Transverse colon (tissue), 4 donors: ENCODE measurements at places on chromosomes 12 and 14.

- no peak for DNase-seq
These were observed 111.4 kb downstream of the EPS8 start for GRCh38 chr12:15677726-15678201.

DNA sequence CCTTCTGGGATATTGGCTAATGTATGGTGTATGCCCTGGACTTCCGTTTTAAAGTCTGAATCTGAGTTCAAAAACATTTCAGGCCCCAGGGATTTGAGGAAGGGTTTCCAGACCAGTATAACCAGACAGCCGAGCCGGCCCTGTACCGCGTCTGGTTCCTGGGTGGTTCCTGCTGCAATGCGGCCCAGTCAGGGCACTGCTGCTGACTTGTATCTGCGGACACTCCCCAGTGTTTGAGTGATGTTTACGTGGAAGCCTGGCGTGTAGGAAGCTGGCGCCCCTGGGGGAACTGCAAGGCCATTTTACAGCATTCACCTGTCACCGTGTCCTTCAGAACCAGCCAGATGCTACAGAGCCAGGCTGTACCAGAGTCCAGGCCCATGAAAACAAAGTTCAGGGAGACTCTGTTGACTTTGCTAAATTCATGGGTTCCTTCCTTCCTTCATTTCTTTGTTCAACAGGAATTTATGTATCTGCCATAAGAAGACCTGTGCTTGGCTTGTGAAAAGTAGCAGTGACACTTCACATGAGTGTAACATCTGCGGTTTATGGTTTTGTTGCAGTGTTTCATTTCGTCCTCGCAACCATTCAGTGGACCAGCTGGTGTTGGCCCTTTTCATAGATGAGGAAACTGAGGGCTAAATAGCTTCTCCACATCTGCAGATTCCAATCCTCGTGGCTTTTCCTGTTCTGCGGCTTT is 16.8 kb downstream of the EML1 start:
- no peak for DNase-seq

- peak; percentile 37 for DNase-seq
These were observed 52.4 kb downstream of the BRMS1L start for GRCh38 chr14:35878272-35879150.

DNA sequence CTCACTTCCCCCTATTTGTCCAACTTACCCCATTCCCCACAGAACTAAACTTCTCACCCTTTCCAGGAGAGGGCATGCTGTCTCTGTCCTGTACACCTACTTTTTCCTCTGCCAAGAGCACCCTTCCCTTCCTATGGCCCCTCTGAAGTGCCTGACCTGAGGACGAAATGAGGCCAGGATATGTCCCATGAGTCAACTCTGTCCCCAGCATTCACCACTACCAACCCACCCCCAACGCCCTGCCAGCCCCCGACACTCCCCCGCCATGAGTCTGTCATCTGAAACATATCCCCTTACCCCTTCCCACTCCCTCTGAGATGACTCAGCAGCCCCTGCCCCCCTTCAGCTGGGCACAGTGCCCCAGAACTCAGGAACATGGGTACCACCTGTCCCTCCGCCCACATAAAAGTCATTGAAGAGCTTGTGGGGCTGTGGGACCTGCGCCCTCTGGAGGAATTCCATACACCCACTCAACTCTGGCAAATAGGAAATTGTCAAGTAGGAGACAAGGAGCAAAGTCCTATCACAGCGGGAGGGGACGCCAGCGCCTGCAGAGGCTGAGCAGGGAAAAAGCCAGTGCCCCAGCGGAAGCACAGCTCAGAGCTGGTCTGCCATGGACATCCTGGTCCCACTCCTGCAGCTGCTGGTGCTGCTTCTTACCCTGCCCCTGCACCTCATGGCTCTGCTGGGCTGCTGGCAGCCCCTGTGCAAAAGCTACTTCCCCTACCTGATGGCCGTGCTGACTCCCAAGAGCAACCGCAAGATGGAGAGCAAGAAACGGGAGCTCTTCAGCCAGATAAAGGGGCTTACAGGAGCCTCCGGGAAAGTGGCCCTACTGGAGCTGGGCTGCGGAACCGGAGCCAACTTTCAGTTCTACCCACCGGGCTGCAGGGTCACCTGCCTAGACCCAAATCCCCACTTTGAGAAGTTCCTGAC is 26.3 kb downstream of the ITGA7 start:
- DNase-seq: peak; percentile 85

DNA sequence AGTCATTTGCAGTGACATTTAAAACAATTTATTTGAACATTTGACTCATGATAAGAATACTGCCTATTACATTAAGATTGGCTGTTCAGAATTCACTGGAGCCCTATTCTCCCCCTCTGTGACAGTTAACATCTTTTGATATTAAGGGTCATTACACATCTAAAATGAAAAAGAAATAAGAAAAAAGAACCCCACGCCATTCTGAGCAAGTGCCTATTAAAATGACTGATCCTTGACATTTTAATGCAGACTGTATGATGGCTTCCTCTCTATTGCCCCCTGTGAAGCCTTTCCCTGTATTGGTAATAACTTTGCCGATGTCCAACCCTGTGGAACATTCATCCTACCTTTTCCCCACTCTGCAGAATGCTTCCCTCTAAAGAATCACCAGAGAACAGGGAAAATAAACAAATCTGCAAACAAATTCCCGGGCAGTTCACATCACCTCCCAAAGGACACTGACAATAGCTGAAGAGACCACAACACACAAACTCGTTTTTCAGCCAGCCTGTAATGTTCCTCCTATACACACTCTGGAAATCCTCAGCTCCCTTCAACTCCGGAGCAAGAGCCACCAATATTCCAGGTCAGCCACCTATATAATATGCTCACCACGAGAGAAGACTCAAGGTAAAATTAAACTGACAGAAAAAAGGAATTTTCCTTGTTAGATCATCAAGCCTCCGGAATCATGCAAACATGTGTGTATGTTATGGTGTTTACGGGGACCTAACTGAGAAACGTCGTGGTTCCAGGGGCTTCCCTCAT is 2.1 kb downstream of the NIN start:
- DNase-seq: no peak

GRCh38 chr12:46389031-46389616 is 16.6 kb upstream of the SLC38A2 start:
- no peak for DNase-seq

DNA sequence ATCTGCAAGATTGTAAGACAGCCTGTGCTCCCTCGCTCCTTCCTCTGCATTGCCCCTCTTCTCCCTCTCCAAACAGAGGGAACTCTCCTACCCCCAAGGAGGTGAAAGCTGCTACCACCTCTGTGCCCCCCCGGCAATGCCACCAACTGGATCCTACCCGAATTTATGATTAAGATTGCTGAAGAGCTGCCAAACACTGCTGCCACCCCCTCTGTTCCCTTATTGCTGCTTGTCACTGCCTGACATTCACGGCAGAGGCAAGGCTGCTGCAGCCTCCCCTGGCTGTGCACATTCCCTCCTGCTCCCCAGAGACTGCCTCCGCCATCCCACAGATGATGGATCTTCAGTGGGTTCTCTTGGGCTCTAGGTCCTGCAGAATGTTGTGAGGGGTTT is 37.4 kb downstream of the DAD1 start:
- DNase-seq: no peak
